ENCODE measurements at places on chromosomes 13 and 19.
A peak's percentile ranks its signal among the peaks of the same experiment; 100 is the strongest.

GRCh38 chr19:42111384-42111783 is 20.9 kb downstream of the POU2F2 start:
- DNase-seq: no peak

DNA sequence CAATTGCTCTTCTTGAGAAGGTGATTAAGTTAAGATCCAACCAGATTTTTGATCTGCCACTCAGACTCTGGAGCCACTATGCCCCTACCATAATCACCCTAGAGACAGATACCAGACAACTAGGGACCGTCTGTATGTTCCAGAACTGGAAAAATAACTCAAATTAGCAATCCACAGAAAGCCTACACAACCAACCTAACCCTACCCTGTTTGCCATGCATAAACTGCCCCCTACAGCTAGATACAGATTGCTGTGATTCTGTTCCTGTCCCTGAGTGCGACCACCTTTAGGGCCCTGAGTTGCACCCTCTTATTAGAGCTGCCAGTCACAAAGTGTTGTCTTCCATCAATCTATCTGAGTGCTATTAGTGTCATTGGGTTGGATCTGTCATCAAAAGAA is 929.8 kb upstream of the SLITRK1 start:
- no peak for DNase-seq

DNA sequence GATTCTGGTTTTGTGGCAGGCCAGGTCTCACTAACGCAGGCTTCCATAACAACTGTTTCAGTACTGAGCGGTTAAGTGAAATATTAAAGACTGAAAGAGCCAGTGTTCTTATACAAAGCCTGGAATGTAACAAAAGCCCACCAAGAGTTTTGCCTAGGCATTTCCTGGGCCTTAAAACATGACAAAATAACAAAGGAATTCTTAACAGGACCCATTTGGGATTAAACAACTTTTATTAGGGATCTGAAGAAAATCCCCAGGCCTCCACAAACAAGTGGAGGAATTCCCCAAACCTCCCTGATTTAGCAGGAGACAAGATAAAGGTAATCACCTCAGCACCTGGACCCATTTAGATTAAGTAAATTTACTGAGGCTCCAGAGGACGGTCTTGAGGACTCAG is 799.7 kb upstream of the SPRY2 start:
- no peak for DNase-seq

DNA sequence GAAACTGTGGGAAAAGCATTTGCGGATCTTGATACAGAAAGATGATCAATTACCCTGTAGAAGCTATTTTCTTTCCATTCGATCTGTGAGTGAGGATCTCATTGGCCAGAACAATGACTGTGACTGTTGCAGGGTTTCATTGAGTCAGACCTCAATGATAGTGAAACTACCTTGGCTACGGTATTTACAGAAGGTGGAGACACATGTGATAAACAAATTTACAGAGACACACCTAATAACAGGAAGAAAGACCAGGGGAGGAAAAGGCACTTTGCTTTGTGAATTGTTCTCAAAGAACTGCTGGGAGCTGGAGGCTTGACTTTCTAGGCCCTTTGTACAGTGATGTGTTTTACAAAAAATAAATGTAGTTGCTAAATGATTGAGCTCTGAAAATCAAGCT is 19.9 kb upstream of the ARGLU1 start:
- no peak for DNase-seq

DNA sequence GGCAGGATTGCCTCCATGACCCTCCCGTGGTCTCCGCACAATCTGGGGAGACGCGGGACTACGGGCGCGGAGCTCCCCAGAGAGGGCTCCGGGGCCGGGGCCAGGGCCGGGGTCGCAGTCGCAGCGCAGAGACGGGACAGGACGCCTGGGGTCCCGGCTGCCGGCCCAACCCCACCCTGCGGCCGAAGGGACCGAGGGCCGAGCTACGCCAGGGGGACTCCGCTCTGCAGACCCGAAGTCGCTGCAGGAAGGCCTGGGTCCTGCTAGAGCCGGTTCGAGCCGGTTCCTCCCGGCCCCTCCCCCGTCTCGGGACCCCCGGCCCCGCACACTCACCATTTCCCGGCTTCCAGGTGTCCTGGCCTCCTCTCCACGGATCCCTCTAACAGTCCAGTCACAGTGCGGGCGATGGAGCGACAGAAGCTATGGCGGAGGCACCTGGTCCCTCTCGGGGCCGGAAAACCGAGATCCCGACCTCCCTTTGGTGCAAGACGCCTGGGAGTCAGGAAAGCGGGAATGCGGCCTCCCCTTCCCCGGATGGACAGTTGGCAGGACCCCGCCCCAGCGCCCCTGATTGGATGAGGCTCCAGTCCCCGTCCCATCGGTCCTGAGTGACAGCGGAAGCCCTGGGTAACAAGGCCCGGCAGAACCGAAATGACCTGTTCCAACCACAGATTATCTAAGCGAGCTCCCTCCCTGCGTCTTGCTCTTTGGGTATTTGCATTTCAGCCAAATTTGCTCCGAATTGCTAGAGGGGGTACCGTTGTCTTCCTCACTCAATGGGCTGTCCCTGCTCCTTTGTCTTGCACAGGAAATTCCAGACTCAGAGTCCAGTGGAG is at the start of gene ZNF625:
Gene ZNF625 (minus strand): TSS at position 512 of the 836 bp plus-strand sequence. CDS start 176 bp downstream, at position 336.
- peak; percentile 58 for DNase-seq

DNA sequence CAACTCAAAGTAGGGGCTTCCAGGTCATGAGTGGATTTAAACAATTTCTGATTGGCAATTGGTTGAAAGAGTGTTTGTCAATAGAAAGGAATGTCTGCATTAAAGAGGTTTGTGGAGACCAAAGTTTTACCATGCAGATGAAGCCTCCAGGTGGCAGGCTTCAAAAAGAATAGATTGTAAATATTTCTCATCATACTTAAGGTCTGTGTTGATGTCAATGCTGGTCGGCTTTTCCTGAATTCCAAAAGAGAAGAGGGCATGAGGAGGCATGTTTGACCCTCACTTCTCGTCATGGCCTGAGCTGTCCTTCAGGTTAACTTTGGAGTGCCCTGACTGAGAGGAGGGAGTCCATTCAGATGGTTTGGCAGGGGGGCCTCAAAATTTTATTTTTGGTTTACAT is 125.4 kb upstream of the RFC3 start:
- DNase-seq: no peak

- DNase-seq: no peak
Observed at GRCh38 chr13:100513987-100514670, 74.5 kb downstream of the GGACT start.

DNA sequence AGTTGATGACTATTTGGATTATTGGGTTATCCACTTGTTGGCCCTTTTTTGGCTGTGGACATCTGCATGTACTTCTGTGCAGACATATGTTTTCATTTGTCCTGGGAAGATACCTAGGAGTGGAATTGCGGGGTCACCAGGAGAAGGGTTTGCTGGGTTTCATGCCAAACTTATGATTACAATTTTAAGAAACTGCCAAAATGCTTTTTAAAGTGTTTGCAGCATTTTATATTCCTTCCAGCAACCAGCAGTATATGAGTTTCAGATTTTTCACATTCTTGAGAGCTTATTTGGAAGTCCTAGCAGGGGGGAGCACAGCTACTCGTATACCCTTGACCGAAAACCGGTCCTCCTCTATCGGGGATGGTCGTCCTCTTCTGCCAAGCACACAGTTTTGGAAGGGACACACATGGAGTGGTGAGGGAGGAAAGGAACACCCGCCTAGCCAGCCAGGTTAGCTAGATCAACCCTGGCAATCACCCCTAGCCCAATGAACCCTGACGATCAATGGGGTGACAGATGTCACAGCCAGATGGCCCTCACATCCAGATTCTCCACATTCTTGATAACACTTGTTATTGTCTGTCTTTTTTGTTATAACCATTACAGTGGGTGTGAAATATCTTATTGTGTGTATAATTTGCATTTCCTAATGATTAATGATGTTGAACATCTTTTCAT is 26.7 kb upstream of the RNF113B start:
- no peak for DNase-seq

GRCh38 chr13:41356786-41357185 is 45.7 kb downstream of the NAA16 start:
- DNase-seq: peak; percentile 36

- DNase-seq: no peak
Observed at GRCh38 chr19:16405091-16405490, 66.7 kb downstream of the EPS15L1 start.

DNA sequence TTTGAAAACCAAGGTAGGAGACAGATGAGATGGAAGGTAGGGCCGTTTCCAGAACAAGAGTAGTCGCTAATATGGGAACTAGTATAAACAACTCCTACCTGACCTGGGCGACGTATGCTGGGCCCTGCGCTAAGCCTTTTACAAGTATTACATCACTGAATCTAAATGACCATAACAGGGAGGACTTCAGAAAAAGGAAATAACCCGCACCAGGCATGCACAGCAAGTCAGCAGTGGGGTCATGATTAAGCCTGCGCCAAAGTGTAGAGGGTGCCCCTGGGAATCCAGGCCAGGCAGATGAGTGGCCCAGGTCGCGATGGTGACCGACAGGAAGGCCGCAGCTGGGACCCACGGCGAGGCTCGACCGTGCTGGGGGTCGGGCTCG is 613 bp downstream of the ATP13A1 start:
- DNase-seq: peak; percentile 74

GRCh38 chr13:45482571-45483173 is 17.9 kb downstream of the COG3 start:
- no peak for DNase-seq

- DNase-seq: no peak
Observed at GRCh38 chr19:50497022-50497405, 14.0 kb downstream of the JOSD2 start.

GRCh38 chr13:43156916-43157315 is 133.5 kb downstream of the DNAJC15 start:
- DNase-seq: no peak

GRCh38 chr19:19551853-19552192 is 13.8 kb downstream of the CILP2 start:
- DNase-seq: no peak

DNA sequence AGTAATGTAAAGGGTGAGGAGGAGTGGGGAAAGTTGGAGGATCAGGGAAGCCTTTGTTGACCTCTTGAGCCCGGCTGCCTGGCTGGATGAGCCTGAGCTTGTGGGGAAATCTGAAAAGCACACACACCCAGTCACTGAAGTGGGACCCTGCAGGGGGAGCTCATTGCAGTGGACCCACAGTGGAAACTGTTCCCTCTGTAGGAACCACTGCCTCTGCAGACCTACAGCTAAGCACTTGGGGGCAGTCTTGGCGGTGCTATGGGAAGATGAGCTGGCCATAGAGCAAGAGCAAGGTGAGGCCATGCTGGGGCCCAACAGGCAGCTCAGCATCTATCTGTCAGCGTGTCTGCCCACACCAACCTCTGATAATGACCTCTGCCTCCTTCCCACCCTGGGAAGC is 294.8 kb downstream of the TSHZ3 start:
- peak; percentile 53 for DNase-seq
